NCI-H774 (cell line): ENCODE measurements at places on chromosomes 1 and 21.
A peak's percentile ranks its signal among the peaks of the same experiment; 100 is the strongest.

GRCh38 chr1:86769065-86769464 is 64.7 kb downstream of the SH3GLB1 start:
- DNase-seq = no peak

DNA sequence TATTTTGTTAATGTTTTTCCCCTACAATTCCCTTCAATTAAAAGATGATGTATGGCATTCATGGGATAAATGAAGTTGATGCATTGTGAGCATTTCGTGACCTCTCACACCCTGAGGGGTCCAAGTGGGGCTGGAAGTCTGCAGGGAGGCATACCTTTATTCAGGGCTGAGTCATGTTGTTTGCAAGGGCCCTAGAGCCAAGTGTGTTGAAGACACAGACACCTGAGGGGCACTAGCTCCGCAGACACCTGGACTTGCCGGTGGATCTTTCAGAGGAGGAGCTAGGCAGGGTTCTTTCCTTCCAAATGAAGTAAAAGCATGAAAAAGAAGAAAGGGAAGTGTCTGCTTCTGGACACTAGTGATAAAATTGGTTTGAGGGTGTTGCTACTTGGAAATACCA is 57.0 kb upstream of the RGS7 start:
- no peak for DNase-seq

DNA sequence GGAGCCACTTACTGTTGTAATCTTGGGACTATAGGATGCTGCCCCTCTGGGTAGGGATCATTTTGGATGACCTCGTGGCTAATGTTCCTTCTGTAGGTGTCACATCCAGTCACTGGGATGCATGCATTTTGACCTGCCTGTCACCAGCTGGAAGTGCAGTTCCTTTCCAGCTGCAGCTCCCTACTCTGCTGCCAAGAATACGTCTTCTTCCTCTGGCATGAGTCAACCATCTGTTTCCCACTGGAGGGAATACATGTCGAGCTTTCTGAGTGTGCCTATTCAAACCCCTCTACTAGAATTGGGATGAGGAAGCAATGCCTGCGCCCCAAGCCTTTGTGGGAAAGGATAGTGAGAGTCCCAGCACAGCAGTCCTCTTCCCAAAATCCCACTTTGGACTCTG is 415.5 kb upstream of the ADAMTS5 start:
- DNase-seq = no peak

GRCh38 chr1:242425232-242425631 is 99.3 kb downstream of the PLD5 start:
- no peak for DNase-seq

DNA sequence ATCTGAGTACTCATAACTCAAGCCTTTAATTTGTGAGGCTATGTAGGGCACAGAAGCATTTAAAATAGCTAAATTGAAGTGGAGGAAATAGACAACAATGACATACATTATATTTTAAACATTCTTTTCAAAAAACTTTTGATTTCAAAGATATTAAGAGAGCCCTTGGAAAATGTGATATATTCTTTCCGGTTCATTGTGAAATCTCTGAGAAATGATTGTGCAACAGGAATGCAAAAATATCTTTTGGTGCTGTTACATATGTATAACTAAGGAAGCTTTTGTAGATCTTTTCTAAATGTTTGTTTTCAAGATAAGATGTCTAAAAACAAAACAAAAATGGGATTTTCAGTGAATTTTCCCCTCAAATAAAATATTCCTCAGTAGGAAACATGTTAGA is 185.2 kb downstream of the LEPR start:
- DNase-seq = no peak

DNA sequence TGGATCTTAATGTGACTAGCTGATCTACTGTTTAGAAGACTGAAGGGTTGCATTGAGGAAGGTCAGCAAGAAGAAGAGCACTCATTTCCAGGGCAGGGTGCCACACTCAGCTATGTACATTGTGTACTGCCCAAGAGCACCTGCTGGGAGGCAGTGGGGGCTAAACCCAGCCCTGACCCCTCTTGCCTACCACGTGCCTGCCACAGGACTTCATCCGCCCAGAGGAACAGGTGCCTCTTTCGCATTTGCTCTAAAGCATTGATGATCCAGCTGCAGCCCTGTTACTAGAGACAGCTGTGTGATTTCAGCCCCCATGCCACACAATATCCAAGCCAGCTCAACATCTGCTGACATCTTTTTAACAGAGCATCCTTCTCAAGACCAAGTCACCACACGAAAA is 341.8 kb downstream of the LMX1A start:
- no peak for DNase-seq

GRCh38 chr1:178341261-178341956 is 155.4 kb downstream of the CLEC20A start:
- DNase-seq = no peak

DNA sequence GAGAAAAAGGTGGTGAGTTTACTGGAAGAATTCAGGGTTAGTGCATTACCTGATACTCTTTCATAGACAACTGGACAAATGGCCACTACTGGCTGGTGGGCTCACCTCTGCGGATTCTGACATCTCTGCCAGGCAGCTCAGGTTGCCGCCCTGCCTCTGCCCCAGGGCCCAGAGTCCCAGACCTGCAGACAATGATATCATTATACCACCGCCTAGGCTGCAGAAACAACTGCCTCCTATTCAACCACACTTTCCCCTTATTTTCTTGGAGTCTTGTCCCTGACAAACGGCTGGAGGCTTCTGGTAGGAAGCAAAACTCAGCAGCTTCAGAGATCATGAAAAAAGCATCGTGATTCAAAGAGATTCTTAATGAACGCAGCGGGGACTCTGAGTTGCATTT is 37.0 kb downstream of the IRF2BP2 start:
- no peak for DNase-seq

DNA sequence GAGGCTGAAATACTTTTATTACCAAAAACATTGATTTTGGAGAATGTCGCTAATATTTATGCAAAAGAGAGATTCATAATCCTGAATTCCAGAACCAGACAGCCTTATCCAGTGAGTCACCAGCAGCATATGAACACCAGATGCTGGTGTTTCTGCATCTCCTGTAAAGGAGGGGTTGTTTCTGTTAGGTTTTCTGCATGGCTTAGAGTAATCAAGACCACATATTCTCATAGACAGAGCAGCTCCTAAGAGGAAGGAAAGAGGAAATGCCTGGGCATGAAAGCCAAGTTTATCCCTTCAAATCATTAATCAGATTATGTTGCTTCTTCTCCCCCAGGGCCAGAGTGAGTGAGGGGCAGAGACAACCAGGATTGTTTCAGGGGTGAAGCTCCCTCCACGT is 86.2 kb downstream of the NGF start:
- DNase-seq = no peak

- DNase-seq = peak; percentile 74
These were observed 12.0 kb downstream of the OR2M4 start for GRCh38 chr1:248243204-248243603.

DNA sequence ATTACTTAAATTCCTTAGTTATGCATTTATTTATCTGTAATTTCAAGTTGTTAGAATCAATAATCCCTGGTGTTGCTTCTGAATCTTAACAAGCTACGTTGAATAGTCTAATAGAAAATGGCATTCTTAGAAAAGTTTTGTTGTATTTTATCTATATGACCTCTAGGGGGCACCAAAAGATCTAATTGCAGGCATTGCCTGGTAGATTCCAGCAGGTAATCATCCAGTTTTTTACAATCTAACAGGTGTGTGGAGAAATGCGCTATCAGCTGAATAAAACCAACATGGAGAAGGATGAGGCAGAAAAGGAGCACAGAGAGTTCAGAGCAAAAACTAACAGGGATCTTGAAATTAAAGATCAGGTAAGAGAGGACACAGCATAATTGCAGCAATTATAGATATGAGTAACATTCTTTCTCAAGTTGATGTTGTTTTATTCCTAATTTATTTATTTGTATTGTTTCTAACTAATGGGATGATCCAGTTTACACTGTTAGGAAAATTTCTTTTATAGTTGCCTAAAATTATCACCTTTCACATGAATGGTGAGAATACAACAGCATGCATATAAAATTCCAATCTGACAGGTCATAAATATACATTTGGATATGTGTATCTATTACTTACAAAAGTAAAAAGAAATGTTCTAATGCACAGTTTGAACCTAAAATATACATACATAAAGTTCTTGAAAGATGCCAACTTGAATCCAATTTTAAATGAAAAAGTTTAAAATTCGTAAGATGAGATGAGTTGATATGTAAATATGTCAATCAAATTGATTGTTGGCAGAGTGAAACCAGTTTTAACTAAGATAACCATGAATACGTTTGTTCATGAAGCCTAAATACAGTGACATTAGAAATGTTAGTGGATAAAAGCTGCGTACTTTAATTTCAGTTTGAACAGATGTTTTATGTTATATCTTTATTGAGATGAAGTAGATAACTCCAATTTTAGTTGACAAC is 88.4 kb downstream of the SDCCAG8 start:
- peak; percentile 79 for DNase-seq

DNA sequence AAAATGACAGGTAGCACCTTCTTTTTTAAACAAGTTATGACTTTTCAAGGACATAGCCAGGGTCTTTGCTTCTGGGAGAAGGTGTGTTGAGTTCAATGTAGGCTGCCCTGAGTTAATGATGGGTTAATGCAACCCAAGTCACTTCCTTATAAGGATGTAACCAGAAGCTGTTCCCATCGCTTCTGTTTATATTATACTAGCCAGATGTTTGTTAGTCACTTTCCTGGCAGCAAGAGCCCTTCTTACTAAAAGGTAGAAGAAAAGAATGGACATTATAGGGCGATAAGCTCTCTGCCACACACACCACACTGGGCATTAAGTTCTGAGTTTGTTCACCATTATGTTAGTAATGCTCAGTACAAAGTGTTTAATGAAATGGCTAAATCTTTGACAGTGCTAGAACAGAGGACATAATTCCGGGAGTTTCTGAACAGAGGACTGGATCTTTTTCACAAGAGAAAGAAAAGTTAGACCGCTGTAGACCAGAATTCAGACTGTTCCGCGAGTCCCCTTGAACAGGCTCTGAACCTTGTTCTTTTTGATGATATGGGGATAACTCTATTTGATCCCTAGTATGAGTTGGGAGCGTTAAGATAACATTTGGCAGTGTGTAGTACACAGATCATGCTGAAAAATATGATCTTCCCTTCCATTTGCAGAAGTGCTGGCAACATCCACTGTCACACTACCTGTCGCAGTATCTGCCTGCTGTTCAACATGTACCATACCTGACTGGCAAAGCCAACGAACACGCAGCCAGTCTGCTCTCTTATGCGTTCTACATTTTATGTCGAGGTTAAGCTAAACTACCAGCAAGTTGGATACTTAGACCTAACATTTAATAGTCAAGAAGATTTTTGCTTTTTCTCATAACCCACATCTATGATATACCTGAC is 41.0 kb downstream of the DEGS1 start:
- no peak for DNase-seq

DNA sequence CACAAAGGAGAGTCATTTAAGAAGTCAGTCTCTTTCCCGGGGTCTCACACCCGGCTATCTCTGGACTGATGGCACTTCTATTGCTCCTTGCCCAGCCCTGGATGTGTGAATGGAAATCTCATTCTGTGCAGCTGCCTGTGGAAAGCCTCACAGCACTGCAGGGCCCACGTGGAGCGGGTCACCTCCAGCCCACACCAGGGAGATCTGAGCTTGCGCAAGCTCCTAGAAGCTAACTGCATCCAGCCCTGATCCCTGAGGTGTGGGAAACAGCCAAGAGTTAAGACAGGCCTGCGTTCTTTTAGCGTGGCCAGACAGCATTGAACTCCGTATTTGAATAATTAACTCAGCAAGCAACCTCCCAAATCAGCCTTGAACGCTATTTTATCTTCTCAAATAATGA is 150.5 kb downstream of the LRIG2 start:
- no peak for DNase-seq
